ENCODE measurements at places on chromosomes 12 and 14.

- DNase-seq, result no peak
Measured at GRCh38 chr12:2844786-2845185, 10.0 kb upstream of the NRIP2 start.

GRCh38 chr12:1984759-1985158 lies 19.5 kb downstream of the DCP1B start:
- no peak for DNase-seq

DNA sequence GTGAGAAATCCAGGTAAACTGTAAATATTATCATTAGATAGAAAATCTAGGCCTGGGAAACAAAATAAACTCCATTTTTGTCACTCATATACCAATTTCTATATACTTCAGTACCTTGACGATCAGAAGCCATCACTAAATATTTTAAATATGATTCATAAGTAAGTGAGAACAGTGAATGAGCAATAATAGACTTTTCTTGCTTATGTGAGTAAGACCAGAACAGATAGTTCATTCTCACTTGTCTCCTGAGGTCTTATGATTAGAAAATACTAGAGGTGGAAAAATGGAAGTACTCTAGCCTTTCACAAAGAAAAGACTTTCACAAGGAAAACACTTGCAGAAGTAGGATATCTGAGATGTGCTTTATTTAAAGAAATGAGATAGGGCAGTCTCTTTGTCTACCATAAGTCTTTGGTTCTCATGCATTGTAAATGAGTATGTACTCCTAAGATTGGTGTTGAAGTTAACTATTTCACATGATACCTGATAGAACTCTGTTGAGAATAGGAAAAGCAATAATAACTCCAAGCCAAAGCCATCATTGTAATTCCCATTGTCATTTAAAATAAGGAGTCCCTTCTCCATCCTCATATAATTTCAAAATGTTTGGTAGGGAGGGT lies 10.1 kb upstream of the SMCO3 start:
- DNase-seq, result no peak

GRCh38 chr12:131897276-131897675 lies 2.9 kb downstream of the ULK1 start:
- DNase-seq, result no peak

- no peak for DNase-seq
Measured at GRCh38 chr12:49646871-49647654, 23.7 kb downstream of the PRPF40B start.

DNA sequence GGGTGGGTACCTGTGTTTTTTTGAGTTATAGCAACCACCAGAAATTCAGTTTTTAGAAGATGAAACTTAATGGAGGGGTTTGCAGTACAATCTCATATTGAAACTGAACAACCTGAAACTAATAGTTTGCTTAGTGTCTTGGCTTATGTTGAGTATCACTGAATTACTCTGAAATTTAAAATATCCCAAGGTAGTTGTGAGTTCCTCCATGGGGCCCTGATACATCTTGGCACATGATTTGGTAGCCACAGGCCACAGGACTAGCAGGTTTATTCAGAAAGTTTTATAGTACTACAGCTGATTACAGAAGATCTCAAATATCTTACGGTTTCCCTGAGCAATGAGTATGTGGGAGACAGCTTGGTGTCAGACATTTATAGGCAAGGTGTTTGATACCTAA lies 10.4 kb downstream of the PTGES3 start:
- no peak for DNase-seq

DNA sequence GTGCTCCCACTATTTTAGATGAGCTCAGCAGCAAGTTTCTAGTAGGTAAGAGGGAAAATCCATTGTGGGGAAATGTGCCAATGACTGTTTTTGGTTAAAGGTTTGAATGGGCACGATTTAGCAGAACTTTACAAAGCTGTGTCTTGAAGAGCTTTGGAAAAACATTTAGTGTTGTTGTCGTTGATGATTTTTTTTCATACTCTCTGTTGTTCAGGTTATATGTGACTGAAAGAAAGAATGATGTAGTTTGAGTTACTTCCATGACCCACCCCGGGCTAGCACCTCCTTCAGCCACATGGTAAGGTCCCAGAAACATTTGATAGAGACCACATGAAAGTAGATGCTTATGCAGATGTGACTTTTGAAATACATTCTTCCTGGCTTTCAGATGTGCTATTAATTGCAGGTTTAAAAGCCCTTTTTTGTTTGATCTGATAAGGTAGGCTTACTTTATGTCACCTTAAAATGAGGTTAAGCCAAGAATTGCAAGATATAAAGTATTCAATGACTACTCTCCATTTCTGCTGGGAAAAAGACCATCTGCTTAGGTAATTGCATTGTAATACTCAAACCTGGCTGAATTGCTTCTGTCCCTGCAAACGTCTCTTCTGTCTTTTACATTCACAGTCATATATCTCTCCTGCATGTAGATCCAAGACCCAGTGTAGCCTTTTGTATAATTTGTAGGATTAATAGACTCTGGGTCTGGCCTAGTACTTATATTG lies 250.6 kb downstream of the RGS6 start:
- no peak for DNase-seq

- DNase-seq, result no peak
Measured at GRCh38 chr14:74510223-74510931, 16.8 kb downstream of the ISCA2 start.

Measured in CD4-positive, alpha-beta T cell treated with Interleukin-4 for 4 hours (primary cell).